HFFc6 (cell line): ENCODE measurements at places on chromosomes 3 and 15. TPM values are rescaled to one million over a fixed set of nuclear protein-coding genes. Genes with fewer than 3 reads are reported as not detected.

The PLA2G4E gene
- total RNA-seq: not detected in 3 replicates

The GABRB3 gene
- 0.92 to 5.2 TPM (median 5.0 TPM) in 3 replicates for total RNA-seq

The INKA1 gene
- 3.2 to 4.2 TPM (median 3.5 TPM) in 3 replicates for total RNA-seq

The GOLGA8T gene
- total RNA-seq: not detected in 3 replicates

The C3orf52 gene
- total RNA-seq: 9.7 to 11.0 TPM (median 9.8 TPM) in 3 replicates
